ENCODE measurements at places on chromosomes 7 and 10.

DNA sequence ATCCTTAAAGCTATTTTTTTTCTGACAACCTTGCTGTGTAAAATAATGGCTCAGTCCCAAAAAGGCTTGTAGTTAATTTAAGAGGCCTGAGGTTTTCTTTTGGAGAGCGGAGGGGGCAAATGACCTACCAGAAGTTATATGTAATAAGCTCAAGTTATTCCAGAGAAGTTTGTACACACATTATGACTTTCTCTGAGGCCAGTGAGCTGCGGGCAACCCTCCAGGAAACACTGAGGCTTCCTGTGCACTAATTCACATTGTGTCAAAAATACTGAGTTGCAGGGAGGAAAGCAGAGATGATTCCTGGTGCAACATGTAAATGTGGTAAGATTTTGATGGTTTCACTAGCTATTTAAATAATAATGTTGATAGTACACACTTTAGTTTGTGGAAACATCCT is 188.6 kb downstream of the DIP2C start:
- no peak for DNase-seq

DNA sequence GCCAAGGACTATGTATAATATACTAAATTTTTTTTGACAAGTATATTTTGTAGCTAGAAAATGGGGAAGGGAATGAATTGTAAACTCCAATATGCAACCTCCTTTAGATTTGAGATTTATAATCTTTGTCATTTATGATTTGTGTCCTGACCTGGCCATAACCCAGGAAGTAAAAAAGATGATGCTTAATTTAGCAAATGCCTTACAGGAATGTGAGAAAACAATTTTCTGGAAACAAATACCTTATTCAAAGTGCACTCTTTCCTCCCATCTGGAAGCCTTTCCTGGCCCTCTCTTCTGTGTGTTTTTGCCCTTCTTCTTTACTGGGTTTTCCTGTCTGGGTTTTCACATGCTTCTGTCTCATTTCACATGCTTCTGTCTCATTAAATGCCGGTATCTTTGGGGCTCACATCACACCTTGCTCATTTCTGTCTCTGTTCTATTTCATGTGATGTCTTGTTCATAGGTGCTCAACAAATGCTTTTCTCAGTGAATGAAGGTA is 149.2 kb downstream of the RAPGEF5 start:
- DNase-seq, result no peak

DNA sequence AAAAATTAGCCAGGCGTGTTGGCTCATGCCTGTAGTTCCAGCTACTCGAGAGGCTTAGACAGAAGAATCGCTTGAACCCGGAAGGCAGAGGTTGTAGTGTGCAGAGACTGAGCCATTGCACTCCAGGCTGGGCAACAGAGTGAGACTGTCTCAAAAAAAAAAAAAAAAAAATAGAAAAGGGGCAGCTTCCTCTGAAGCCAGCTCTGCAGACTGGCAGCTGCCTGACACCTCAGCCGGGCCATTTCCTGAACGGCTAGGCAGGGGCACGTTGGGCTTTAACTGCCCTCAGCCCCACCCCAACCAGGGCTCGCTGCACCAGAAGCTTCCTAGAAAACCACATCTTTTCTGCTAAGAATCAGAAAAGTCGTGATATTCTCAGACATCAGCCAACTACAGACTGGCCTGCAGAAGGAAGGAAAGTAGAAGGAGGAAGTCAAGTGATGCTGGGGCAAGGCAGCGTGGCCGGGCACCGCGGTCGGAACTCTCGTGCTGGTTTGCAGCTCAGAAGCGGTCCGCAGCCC is 38.0 kb downstream of the PRKAG2 start:
- peak; percentile 78 for DNase-seq

DNA sequence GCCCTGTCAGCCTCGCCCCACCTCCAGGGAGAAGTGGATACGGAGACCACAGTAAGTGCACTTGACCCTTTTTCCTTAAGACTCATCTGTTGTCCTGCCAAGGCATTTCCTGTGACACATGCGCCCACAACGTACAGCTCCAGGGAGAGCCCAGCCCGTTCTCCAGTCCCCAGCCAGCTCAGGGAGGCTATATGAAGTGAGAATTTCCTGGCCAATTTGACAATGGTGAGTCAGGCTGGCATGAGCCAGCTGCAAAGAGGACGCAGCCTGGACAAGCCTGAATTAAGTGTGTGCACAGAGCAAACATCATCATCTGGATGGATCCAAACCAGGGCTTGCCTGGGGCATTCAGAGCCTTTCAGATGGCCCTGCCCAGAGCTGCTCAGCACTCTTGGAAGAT is 244.8 kb downstream of the KCNMA1 start:
- no peak for DNase-seq
